Upper lobe of right lung (tissue), 1 donor: ENCODE measurements at places on chromosomes 2 and 18.

DNA sequence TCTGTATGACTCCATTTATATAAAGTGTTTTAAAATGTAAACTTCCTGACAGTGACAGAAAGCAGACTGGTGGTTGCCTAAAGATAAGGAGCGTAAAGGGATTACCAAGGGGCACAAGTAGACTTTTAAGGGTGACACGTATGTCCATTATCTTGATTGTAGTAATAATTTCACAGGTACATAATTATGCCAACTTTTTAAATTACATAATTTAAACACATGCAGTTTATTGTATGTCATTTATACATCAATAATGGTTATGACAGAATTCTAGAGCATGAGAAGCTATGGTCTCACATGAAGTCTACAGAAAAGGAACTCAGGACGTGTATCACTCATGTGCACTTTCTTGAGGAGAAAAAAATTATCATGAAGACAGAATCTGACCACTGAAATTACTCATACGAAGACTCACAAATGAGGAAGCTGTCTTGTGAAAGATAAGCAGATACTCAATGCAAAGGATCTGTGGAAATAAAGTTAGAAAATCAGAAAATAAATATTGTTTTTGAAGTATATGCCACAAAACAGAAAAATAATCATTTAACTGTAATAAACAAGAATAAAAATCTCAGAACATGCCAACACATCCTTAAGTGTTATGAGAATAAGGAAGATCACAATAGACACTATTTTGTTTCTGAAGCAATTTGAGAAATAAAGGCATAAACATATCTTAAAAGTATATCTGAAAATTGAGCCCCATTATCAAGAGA, 84.4 kb downstream of the TMEM131 start:
- DNase-seq: no peak

- DNase-seq: peak; percentile 89
Measured at GRCh38 chr18:70288851-70289328, at the start of gene SOCS6. Gene SOCS6, plus strand, starts transcription at chr18:70289045. Its CDS starts 35,624 bp downstream, at chr18:70324669.

DNA sequence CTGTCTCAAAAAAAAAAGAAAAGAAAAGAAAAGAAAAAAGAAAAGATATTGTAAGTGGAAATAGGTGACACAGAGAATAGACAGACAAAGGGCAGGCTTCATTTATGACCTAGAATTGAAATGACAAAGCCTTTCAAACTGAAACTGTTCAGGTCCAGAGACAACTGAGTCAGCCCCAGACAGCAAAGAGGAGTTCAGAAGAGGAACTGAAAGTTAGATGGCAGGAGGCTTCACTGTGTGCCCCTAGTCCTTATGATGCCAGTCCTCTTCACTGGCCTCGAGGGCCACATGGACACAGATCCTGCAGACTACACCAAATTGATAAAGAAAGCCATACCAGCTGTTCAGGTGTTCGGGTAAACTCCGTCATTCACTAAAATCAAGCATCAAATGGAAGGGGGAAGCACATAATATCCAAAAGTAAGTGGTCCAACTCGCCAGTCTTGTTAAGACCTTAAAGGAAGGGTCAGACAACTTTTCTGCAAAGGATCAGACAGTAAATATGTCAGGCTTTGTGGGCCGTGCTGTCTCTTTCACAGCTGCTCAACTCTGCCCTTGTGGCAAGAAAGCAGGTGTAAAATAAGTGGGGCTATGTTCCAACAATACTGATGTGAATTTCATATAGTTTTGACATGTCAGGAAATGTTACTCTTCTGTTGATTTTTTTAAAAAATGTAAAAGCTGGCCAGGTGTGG, 231.9 kb upstream of the MGAT5 start:
- no peak for DNase-seq

- no peak for DNase-seq
Measured at GRCh38 chr2:170006587-170007325, 171.2 kb upstream of the MYO3B start.

DNA sequence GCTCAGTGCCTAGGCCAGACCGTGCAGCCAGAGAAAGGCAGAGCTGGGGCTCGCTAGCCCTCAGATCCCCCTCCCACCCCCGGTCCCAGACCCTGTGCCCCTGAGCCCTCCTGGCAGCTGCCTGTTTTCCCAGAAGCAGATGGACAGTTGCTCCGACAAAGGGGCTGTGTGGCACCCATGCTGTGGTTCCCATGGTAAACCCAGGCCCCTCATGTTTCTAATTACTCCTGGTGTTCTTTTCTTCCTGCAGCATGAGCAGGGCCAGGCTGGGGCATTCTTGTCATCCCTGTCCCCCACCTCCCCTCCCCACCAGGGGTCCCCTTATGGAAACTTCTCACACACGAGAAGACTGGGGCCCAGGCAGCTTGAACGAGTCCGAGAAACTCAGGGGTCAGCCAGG, 269.6 kb downstream of the HAUS1 start:
- DNase-seq: no peak

DNA sequence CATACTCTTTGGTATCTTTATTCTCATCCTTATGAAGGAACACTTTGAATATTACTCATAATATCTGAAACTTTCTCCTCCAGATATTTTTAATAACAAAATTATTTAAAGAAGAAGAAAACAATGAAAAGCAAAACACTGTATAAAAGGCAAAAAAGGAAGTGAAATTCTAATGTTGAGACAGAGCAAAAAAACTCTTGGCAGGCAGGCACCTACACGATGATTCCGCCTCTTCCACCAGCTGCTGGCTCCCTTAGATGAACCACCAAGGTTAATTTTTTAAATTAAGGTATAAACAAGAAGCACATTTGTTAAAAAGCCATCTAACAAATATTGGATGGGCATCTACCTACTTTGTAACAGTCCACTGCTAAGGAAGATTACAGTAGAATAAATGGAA, 434.7 kb downstream of the EPHA4 start:
- no peak for DNase-seq

GRCh38 chr2:137969418-137969765, 5.1 kb downstream of the HNMT start:
- DNase-seq: no peak

DNA sequence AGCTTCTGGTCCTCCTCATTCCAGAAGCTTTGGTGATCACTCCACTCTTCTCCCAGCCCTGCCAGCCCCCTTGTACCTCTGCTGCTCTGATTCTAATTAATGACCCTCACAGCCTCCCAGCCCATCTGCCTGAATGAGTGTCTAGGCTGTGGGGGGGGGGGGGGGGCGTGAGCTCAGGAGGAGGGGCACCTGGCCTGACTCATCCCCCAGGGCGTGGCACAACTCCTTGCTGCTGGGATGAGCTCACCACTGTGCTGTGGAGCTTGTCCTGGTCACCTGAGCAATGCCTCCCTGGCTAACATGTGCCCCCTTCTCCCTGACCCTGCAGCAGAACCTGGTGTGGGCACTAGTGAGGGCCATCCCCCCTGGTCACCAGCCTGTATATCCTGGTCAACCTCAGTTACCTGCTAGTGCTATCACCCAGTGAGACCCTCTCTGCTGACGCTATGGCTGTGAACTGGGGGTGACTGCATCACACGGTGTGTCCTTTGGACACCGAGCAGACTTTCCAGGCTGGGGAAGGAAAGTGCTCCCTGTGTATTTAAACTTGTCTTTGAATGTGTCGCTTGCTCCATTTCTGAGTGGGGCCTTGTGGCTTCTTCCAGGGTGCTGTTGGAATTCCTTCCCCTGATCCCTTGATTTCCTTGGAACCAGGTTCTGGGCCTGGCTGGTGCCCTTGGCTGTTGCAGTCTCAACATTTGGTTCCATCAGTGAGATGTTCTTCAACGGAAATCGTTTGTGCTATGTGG, 41.5 kb upstream of the PUM2 start:
- DNase-seq: no peak
